RPMI7951 (cell line): ENCODE measurements at places on chromosomes 1 and 21. TPM values are rescaled to one million over a fixed set of nuclear protein-coding genes. Genes with fewer than 3 reads are reported as not detected.

DNA sequence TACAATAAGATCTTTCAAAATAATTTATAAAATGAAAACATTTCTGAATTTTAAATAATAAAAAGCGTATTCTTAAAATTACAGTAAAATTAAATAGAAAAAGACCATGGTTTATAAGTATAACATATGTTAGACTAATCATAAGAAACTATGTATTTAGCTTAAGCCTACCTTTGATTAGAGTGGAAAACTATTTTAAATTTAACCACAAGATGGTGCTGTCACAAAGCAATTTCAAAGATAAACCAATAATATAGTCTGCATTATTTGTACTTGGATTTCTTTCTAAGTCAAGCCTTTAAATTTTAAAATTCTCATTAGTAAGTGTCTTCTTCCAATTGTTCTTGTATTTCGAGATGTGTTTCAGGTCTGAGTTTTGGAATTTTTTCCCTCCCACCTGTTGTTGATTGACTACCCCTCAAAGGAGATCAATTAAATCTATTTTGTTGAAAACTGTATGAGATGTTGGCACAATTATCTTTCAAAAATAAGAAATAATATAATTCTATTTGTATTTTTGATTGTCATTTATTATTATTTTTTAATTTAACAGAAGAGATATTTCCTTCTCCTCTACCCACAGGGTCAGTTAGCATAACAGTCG lies 459.8 kb downstream of the KCNT2 start:
- DNase-seq, result peak; percentile 48

DNA sequence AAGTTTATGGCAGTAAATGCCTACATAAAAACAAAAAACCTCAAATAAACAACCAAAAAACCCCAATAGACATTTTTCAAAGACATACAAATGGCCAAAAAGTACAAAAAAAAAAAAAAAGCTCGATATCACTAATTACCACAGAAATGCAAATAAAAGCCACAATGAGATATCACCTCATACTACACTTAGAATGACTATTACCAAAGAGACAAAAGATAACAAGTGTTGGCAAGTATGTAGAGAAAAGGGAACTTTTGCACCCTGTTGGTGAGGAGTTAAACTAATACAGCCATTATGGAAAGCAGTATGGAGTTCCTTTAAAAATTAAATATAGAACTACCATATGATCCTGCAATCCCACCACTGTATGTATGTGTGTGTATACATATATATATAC lies 21.1 kb downstream of the SLC25A24 start:
- no peak for DNase-seq

Gene OR14A2
- total RNA-seq, result not detected in 2 replicates

Gene TFF2
- total RNA-seq, result not detected in 2 replicates
